ENCODE measurements at places on chromosomes 12 and 14.

GRCh38 chr12:106712768-106713167, 61.7 kb upstream of the RIC8B start:
- DNase-seq: no peak

DNA sequence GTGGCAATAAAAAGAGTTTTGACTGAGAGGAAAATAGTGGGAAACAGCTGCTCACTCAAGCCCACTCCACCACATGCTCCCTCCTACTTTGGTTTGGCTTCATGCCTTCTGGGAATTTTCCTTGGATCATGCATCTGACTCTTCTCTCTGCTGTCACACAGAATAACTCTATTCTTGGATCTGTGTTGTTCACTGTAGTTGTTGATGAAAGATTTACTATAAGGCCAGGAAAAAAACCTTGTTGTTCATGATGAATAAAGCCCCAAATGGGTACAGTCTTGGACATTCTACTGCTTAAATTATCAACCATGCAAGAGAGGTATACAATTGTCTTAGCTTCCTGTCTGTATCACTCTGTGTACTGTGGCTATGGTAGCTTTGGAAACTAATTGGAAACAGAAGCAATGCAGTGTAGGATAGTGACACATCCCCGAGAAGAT, 70.5 kb downstream of the TMX1 start:
- peak; percentile 83 for DNase-seq

- DNase-seq: no peak
Measured at GRCh38 chr12:113462998-113463745, 8.5 kb downstream of the LHX5 start.

DNA sequence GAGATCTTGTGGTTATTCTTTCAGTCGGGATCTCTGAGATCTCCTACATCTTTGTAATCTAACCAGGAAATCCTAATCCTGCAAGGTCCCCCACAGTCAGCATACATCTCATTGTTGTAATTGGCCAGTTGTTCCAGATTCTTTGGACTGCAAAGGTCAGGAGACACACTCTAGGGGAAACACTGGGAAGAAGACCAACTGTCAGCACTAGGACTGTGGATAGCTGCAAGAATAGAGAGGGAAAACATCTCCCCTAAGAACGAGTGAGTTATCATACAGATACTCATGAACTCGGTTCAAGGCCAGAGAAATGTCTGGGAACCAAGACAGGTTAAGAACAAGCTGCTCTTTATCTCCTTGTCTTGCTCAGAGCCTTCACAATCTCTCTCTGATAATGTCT, 217.9 kb upstream of the TMPO start:
- no peak for DNase-seq

GRCh38 chr14:75317148-75317547, 38.5 kb downstream of the FOS start:
- no peak for DNase-seq

DNA sequence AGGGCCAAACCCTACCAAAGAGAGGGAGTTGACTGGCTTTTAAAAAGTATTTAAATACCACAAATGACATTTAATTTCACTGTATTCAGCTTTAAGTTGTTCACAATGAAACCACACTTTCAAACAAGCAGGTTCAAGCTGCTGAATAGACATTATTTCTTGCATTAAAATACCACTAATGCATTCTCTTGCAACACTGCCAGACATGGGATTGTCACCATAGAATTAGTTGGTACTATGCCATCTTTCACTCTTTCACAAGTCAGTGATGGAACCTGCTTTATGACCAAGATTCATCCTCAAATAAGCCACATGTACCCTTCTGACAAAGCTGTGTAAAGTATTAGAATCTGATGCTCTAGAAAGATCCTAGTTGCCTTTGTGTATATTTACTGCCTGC, 239.4 kb downstream of the PAWR start:
- peak; percentile 12 for DNase-seq

DNA sequence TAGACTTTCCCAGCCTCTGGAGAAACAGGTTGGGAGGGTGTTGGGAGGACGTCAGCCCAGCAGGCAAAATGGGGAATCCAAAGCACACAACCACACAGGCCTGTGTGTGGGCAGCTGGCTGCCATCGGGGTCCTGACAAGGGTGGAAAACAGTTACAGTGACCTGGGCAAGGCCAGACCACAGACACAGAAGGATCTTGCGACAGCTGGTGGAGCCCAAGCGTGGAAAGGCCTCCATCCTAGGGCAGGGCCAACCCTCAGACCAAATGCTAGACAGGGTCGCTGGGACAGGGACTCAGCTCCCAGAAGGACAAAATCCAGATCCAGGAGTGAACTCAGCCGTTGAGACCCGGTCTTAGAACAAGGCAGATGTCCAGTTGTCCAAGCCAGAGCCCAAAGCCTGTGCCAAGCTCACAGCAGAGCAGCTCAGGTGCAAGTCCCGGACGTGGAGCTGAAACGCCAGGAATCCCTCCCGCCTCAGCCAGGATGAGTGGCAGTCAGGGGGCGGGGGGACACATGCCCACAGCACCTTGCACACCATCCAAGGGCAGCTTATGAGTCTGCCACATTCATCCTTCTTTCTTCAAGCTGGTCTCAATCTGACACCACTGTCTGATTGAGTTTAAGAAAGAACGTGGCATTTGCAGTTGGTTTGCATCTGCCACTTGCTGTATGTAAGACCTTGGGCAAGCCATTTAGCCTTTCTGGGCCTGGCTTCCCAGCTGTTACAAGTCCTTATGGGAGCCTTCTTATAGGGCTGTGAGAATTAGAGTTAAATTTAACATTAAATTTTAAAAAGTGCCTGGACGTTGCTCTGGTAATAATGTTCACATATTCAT, 37.6 kb downstream of the DEGS2 start:
- no peak for DNase-seq

DNA sequence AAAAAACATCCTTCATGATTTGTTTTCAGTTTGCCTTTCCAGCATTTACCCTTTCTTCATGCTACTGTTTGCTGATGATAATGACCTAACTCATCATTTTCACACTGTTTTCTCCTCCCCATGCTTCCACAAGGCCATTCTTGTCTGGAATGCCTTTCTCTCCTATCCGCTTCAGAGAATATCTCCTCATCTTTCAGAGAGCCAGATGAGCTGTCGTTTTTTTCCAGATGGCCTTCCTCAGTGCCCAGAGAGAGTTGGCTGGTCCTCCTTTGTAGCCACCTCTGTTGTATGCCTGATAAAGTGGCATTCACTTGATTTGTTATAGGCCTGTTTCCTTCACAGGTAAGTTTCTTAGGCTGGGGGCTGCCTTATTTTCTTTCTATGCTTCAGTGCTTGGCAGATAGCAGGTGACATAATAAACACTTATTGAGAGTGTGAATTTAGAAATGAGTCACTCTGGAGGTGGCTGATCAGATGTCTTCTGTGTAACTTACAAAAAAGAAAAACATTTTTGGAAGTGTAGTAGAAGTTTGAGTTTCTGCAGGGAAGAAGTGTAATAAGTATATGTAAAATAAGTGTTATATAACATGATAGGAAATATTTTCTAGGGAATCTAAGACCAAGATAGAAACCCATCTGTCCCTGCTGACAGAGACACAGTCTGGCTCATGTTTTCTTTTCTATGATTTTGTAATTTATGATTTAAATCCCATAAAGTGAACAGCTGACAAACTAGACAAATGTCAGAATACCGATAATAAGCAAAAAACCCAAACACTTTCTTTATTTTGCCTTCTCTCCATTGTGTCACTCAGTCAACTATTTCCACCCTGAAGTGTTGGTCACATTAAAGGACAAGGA, 174.5 kb downstream of the DACT1 start:
- DNase-seq: no peak

DNA sequence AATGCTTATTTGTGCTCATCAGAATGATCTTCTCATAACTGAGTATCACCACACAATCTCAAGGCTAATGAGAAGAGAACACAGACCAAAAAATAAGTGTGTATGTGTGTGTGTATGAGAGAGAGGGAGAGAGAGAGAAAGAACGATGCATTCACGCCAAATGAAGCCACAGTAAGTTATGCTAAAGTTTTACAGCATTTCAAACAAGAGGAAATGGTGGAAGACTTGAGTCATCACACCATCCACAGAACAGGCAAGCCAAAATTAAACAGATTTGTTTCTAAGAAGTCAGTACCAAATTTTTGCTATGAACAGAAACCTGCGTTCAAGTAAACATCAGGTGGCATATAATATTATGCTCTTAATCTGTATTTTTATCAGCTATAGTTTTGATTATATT, 141.2 kb downstream of the MED13L start:
- peak; percentile 60 for DNase-seq

- no peak for DNase-seq
Measured at GRCh38 chr12:32025906-32026305, 66.7 kb downstream of the RESF1 start.

DNA sequence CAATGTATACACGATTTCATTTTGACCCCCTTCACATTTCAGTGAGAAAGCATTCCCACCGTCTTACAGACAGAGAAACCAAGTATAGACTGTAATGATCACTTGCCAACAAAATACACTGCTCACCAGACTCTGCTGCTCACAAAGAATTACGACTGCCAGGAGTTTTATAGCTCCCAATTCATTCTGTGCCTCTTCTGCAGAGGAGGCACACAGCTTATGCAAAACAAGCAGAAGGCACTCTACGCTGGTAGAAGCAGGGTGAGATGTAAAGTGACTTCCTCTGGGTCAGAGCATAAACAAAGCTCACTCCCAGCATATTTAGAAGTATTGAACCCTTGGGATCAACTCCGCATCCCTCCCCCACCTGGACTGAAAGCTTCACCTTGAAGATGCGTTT, 14.6 kb downstream of the SPTB start:
- no peak for DNase-seq

GRCh38 chr12:124045671-124046455, 72.8 kb downstream of the ZNF664 start:
- DNase-seq: no peak

GRCh38 chr12:113082486-113083148, 26.1 kb downstream of the DTX1 start:
- DNase-seq: no peak

DNA sequence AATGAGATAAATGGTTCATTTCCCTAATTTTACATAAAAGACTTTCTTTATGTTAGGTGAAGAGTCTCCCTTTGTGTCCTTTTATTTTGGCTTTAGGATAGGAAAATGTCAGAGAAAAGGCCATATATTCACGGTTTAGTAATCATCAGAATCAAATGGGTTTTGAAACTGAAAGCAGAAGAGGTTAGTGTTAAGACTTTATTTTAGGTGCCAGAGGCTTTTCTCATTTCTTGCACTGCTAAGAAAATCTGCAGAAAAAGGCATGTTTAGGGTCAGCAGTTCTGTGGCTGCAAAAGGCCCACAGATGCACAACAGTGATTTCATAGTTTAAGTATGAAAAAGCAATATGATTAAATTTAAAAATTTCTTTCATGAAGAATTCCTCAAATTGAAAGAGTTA, 80.4 kb upstream of the SINHCAF start:
- no peak for DNase-seq

GRCh38 chr14:104114421-104115130, 23.8 kb upstream of the KIF26A start:
- no peak for DNase-seq

DNA sequence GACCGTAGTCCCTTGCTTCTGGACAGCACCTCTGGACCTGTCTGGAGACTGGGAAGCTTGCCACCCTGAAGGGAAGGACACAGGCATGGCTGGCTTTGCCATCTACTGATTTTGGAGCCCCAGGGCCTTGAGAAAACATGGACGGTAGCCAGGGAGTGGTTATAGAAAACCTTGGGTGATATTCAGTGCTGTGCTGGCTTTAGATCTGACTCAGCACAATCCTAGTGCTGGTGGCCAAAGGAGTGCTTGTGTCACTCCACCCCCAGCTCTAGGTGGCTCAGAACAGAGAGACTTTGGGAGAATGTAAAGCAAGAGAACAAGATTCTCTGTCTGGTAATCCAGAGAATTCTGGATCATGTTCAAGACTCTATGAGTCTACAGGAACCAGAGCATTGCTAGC, 214.5 kb upstream of the IGF1 start:
- DNase-seq: no peak

DNA sequence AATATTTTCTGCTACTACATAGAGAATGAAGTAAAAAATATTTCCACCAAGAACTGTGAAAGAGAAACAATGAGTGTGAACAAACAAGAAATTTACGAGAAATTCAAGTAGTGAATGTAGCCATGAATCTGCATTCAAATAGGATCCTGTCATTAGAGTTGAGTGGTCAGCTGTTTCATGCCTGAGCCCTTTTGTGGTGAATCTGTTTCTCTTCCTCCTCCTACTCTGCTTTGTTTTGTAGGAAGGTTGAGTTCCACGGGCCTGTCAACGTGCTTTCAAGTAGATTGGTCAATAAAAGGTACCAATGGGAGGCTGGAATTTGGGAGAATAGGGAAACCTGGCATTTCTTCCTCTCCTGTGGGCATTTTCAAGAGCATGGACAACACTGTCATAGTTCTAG, 1749.6 kb upstream of the FLRT2 start:
- DNase-seq: no peak

Measured in fibroblast of skin of scalp (primary cell).